Activated T-helper 1 cell treated with anti-CD3 and anti-CD28 coated beads, Interleukin-12 subunit alpha, Interleukin-12 subunit beta, Interleukin-2, Interleukin-4 antibody, amounts not matched to agents 30 ng/mL and 10 ng/mL and 1 ng/mL, durations not matched to agents 14 hours and 24 hours and 36 hours (primary cell): ENCODE measurements at places on chromosomes 2 and 18. TPM values are rescaled to one million over a fixed set of nuclear protein-coding genes. Genes with fewer than 3 reads are reported as not detected.

- no peak for DNase-seq
Measured at GRCh38 chr2:75549401-75550253, 11.1 kb downstream of the EVA1A start.

- DNase-seq: no peak
Measured at GRCh38 chr2:85889627-85890281, 964 bp upstream of the ST3GAL5 start.

Gene IL36B
- not detected in 2 replicates for total RNA-seq

Gene TUBB8B
- total RNA-seq: not detected in 2 replicates

DNA sequence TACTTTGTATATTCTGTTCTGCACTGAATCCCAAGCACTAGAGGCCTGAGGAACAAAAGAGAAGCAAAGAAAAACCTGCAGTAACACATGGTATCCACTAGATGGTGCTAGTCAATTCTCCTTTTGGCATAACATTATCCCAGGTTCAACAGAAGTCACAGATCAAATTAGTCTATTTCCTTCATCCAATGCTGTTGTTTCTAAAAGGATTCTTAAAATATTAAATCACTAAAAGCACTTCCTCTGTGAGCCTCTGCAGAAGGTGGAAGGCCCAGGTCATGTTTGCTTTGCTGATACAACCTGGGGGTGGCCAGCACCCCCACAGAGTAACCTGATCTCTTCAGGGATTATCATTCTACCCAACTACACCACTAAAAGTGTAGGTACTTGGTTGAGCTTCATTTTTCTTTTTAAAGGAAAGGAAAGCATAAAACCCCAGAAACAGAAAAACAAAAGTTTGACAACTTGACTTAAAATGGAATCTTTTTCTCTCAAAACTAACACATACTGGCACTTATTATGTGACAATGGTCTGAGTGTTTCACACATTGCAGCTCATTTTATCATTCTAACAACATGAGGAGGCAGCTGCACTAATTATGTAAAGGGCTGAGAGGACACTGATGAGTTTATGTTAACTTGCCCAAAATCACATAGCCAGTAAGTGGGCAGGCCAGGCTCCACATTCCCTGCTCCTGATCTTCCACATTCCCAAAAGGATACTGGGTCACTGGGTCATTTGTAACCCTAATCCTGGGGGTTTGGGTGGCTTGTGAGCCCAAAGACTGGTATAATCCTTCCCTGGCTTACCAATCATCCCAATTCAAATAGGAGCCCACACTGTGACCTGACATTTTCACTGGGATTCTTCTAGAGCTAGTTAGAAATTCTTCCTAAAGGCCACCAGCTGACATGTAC, 66.8 kb upstream of the DNER start:
- no peak for DNase-seq

- no peak for DNase-seq
Measured at GRCh38 chr18:36331521-36331971, 34.0 kb downstream of the FHOD3 start.

Gene DAW1
- not detected in 2 replicates for total RNA-seq

Gene FHOD3
- total RNA-seq: not detected in 2 replicates

DNA sequence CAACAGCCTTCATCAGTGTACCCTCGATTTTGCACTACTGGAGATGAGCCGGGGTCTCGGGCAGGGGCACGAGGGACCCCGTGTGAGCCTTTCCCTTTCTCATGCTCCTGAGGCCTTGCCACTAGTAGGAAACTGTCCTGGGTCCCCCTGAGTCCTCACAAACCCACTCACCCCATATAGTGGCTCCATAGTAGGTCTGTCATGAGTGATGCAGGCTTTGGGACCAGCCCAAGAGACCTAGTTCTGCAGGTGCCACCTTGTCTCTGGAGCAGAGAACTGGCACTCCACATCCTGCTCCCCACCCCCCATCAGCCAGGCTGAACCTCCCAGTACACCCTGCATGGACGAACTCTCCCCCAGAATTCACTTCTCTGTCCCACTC, 187.1 kb downstream of the SMAD7 start:
- no peak for DNase-seq

GRCh38 chr2:23537991-23538390, 153.0 kb downstream of the KLHL29 start:
- DNase-seq: no peak

- no peak for DNase-seq
Measured at GRCh38 chr18:58394046-58394445, 234.8 kb downstream of the ALPK2 start.

DNA sequence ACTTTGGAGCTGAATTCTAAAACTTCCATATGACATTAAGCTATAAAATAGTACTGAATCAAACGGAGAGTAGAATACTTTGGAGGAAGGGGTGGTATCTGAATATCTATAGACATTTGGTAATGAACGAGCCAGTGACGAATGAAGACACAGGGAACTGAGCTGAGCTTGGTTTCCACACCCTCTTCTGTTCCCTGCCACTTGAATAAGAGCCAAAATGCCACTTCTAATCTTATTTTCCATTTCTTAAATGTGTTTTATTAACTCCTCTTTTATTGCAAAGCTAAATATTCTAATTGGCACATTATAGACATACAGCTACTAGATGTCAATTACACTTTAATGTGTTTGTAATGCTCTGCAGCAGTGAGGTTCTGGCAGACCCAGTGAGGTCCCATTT, 76.1 kb downstream of the AFF3 start:
- DNase-seq: no peak

Gene HJURP
- total RNA-seq: 38.2 and 40.4 TPM in 2 replicates

Gene GPR17
- not detected in 2 replicates for total RNA-seq

- DNase-seq: no peak
Measured at GRCh38 chr2:218079943-218080913, 11.2 kb downstream of the RUFY4 start.

DNA sequence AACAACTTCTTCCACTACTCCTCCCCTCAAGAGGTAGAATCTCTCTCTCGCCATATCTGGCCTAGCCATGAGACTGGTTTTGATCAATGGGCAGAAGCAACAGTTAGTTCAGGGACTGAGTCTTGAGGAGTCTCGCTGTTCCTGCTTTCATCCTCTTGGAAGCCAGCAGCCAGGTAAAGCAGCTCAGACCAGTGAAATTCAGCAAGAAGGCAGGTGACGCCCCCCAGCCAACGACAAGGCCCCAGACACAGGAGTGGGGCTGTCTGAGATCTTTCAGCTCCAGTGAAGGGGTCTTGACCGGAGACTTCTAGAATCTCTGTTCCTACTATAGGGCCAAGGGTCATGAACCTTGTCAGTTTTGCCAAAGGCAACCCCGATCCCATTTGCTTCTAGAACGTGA, 39.7 kb upstream of the ACAA2 start:
- DNase-seq: no peak

- no peak for DNase-seq
Measured at GRCh38 chr2:16023506-16024360, 83.4 kb downstream of the MYCN start.

GRCh38 chr18:70228536-70228935, 23.0 kb upstream of the RTTN start:
- DNase-seq: no peak

DNA sequence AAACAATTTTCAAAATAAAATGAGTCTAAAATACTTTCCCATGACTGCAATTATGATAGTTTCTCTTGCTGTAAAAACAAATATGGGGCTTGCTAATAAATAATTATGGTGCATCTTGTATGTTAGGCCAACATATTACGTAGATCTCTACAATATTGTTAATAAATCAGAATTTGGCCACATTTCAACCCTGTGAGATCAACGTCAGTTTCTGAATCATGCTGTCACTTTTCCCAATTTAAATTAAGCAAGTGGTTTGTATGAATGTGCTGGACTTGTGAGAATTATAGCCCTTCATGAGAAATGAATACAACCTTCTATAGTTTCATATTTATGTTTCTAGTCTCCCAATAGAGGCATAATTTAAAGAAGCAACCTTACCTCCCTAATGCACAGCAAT, 808.9 kb downstream of the SUCLG1 start:
- no peak for DNase-seq

DNA sequence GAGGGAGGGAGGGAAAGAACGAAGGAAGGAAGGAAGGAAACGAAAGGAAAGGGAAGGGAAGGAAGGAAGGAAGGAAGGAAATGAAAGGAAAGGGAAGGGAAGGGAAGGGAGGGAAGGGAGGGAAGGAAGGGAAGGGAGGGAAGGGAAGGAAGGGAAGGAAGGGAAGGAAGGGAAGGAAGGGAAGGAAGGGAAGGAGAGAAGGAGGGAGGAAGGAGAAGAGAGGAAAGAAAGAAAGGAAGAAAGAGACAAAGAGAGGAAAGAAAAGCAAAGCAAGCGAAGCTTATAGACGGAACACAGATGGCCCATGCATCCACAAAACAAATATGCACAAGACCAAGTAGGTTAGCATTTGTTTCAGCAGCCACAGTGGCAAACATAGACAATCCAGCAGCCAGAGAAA, 20.4 kb upstream of the GALNT3 start:
- no peak for DNase-seq

Gene CDK15
- total RNA-seq: not detected in 2 replicates

Gene GREB1
- total RNA-seq: 0.10 and 0.41 TPM in 2 replicates

GRCh38 chr2:143071185-143071876, 57.9 kb upstream of the ARHGAP15 start:
- DNase-seq: no peak

- DNase-seq: no peak
Measured at GRCh38 chr2:173782681-173783080, 182.5 kb downstream of the SP3 start.

GRCh38 chr2:20352230-20352578, 1.6 kb upstream of the PUM2 start:
- DNase-seq: no peak

Gene AP1S3
- 11.9 and 14.4 TPM in 2 replicates for total RNA-seq

GRCh38 chr2:213980883-213981282, 430.0 kb upstream of the VWC2L start:
- DNase-seq: no peak

- DNase-seq: no peak
Measured at GRCh38 chr2:106140913-106141312, 53.2 kb downstream of the UXS1 start.

DNA sequence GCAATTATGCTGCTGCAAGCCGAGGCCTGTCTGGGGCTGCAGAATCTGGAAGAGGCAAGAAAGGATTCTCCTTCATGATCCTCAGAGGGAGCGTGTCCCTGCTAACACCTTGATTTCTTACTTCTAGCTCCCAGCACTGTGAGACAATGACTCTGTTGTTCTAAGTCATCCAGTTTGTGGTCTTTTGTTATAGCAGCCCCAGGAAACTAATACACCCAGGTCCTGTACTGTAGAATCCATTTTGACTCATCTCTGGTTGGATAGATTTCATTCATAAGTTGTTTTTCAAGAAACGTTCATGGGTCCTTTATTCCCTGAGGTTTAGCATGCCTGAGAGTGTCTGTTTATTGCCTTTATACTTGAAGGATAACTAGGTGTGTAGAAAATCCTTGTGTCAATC, 112.7 kb downstream of the TMEM17 start:
- no peak for DNase-seq

- no peak for DNase-seq
Measured at GRCh38 chr2:143802242-143802641, 673.0 kb downstream of the ARHGAP15 start.

DNA sequence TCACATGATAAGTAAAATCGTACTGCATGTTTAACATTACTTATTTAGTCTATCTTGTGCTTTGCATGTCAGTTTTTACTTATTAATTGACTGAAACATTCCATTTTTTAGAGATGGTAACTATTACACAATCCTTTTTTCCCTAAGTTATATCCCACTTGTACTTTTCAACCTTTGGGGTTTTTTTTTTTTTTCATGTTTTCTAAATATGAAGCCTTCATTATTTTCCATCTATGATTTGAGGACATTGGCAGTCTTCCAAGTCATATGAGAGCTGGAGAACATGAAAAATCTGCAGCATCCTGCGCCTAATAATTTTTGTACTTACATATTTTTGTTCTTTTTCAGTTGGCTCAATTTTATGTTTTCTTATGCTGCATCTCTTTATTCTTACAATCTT, 113.9 kb downstream of the MYO1B start:
- no peak for DNase-seq

GRCh38 chr2:143083636-143084035, 45.6 kb upstream of the ARHGAP15 start:
- no peak for DNase-seq

Gene LDAH
- total RNA-seq: 34.6 and 34.7 TPM in 2 replicates

Gene HOXD8
- total RNA-seq: not detected in 2 replicates

Gene FSIP2
- total RNA-seq: 0.23 TPM in 1 of 2 replicates, not detected in the other

- DNase-seq: no peak
Measured at GRCh38 chr2:194443926-194444325, 1213.1 kb upstream of the SLC39A10 start.

GRCh38 chr2:238444242-238444641, 17.5 kb downstream of the ASB1 start:
- DNase-seq: no peak

DNA sequence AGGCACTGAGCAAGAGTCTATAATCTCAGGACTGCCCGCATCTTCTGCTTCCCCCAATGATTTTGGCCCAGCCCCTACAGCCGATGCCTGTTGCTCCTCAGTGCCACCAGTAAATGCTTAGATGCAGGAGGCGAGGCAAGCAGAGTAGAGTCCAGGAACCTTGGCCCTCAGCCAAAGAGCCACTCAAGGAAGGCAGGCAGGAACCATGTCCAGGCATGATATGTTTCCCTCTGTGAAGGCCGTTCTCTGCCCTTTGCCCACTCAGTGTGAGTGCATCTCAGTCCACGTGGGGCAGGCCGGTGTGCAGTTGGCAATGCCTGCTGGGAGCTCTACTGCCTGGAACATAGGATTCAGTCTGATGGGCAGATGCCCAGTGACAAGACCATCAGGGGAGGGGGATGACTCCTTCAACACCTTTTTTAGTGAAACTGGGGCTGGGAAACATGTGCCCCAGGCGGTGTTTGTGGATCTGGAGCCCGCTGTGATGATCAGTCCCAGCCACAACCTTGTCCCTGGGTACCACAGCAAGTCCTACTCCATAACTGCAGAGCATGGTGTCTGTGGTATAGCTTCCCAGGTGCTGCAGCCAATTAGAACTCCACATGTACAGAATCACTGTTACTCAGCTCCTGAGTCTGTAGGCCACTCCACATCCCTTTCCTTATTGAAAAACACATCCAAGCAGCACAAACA, 9.7 kb upstream of the DNAJB2 start:
- no peak for DNase-seq

DNA sequence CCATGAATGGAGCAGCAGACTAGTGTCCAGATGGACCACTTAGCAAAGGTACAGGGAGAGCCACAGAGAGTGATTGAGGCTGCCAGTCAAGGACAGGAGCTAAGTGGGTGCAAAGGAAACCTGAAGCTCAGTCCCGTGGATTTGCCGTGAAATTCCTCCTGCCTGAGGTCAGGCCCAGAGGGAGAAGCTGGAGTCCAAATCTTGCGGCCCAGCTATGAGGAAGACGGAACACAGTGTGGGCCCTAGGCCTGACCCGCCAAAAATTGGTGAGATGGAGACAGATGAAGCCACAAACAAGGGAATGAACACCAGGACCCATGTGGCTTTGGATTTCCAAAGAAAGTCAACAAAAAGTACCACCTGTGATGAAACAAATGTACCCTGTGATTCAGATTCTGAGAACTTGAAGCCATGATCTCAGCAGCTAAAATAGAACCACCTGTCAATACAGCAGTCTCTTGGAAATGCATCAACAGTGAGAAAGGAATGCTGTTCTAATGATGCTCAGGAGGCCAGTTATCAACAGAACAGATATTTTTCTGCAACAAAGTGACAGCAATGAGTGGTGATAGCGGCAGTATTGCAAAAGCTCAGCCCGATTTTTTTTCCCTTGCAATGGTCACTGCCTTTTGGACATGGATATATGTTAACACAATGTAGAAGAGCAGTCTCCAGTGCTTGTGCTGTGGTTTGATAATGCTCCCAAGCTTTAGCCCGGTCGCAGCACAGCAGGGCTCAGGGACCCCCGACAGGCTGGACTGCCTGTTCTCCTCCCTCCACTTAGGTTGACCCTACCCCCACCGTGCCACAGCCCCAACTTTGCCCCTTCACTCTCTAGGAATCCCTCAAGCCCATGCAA, 10.7 kb downstream of the COL6A3 start:
- DNase-seq: no peak

Gene CCDC121
- total RNA-seq: 0.66 and 1.3 TPM in 2 replicates

Gene TBC1D8
- total RNA-seq: 0.91 and 1.1 TPM in 2 replicates
